Stimulated activated CD4-positive, alpha-beta T cell treated with anti-CD3 and anti-CD28 coated beads, Interleukin-15, amount 100 ng/mL, for 1 hour (primary cell): ENCODE measurements at places on chromosomes 2 and 18.

DNA sequence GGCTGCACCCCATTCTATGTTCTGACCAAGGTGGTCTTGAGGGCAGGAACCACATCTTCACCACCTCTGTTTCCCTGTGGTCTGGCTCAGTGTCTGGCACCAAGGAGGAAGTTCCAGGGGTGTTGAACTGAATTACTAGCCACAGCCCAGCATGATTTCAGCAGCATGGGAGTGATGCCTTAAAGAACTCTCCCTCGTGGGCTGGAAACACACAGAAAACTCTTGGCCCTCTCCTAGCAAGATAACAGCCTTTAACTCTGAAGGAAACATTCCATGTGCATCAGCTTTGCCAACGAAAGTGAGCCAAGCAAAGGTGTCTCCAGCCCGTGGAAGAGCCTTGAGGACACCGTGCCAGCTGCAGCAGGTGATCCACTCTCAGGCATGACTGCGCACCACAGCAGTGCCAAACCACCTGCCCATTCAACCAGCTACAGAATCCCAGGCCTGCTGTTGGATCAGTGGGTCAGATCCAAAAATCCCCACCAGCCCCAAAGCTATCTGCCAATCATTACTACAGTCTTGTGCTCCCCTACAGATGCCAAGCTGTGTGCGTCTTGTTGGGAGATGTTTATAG, 124.8 kb downstream of the TTC32 start:
- no peak for DNase-seq

GRCh38 chr18:48992791-48993555, 42.2 kb upstream of the SMAD7 start:
- DNase-seq: no peak

- DNase-seq: no peak
These were observed 135.9 kb upstream of the ID2 start for GRCh38 chr2:8545695-8546611.

- DNase-seq: no peak
These were observed 69.7 kb downstream of the PRPF40A start for GRCh38 chr2:152647552-152647951.

DNA sequence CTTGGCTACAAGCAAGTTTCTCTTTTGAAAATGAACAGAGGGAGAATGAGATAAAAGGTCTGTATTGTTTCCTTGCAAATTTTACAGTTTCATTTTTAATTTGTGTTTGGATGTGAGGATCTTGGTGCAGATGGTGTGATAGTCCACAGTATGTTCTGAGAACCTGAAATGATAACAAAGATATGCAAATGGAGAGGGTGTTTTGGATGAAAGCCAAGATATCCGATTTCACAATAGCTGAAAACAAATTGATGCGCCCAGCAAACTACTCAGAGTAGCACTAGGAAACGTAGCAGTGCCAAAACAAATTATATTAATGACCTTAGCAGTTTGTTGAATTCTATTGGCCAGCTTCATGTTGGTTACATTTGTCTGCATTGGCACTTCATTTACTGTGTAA, 683.5 kb downstream of the TMEM182 start:
- no peak for DNase-seq

DNA sequence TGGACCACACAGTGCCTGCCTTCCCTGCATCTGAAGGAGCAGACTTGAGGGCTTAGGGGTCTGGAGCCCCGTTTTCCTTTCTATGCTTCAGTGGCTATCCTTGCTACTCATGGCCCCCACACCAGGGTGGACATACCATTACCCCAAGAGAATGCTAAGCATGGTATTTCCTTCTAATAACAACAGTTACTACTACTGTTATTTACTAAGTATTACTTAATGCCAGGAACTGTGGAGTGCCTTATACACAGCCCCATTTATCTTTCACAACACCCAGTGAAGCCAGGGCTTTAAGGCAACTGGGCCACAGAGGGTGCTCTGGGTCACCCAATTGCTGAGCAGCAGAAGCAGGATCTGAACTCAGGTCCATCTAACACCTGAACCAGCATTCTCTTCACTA, 5.8 kb upstream of the PAX8 start:
- no peak for DNase-seq

DNA sequence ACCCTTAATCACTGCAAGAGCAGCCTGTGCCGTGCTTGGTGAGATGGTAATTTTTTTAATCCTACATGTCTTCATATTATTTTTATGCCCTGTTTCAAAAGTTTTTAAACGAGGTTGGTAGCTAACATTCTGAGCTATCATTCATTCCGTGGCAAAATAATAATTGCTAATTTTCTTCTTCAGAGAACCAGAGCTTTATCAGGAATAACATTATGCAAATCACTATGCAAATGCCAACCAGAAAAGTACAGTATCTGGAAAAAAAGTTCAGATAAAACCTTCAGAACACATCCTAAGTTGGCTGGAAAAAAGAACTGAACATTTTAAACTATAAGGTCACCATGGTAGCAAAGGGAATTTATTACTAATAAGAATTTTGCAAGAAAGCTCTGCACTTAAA, 165.1 kb upstream of the NABP1 start:
- no peak for DNase-seq

GRCh38 chr2:33522576-33522975, 46.1 kb downstream of the RASGRP3 start:
- DNase-seq: no peak

DNA sequence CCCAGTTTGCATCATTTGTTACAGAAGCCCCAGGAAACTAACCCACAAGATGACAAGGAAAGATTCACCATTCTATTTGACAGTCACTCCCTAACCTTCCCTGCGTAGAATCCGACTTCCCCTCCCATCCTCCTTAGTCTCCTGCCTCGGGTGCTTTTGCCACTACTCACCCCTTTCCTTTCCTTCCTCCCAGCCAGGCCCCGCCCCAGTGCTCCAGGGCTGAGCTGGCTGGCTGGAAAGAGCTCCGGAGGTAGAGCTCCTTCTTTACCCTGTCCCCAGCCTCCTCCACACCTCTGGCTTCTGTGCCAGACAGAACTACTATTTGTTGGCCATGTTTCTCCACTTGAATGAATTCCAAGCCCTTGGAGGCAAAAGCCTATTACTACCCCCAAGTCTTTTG, 317.6 kb upstream of the NCKAP5 start:
- DNase-seq: no peak

DNA sequence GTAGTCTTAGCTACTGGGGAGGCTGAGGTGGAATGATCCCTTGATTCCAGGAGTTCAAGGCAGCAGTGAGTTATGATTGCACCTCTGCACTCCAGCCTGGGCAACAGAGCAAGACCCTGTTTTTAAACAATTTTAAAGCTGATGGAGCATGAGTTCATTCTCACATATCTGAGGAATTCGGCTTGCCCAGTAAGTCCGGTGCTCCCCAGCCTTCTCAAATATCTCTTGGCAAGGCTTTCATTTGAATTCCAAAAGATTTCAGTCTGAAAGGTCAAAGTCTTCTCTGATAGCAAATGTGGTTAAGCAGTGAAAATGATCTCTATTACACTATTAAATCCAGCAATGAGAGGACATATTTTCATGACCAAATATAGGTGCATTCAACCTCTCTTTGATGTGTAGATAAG, 27.9 kb downstream of the PIEZO2 start:
- DNase-seq: no peak

- DNase-seq: no peak
These were observed 4.6 kb downstream of the TTR start for GRCh38 chr18:31596081-31596872.

DNA sequence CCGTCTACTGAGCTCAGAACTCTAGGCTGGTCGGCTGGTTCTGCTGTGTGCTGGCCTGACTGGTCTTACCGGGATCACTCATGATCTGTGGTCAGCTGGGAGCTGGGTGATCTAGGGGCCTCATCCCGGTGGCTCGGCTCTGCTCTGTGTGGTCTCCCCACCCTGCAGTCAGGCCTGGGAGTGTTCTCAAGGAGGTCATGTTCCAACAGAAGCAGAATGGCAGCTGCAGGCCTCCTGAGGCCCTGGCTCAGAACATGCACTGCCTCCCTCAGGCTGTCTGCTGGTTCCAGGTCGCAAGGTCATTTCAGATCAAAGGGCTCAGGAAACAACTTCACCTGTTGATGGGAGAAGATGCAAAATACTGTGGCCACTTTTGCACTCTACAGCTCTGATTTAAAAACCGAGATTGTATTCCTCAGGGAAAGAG, 81.1 kb upstream of the RFX8 start:
- DNase-seq: no peak

DNA sequence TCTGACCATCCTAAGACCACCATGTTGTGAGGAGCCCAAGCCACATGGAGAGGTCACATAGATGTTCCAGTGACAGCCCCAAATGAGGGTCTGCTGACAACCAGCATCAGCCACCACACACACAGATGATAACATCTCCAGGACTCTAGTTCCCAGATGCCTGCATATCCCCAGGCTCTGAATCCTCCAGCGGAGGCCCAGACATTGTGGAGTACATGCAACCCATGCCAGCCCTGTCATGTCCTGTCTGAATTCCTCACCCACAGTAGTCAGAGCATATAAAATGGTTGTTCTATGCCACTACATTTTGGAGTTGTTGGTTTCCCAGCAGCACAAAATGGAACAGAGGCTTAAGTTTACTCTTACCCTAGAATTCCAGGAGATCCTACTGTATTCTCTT, 122.0 kb upstream of the SLC35G4 start:
- no peak for DNase-seq

DNA sequence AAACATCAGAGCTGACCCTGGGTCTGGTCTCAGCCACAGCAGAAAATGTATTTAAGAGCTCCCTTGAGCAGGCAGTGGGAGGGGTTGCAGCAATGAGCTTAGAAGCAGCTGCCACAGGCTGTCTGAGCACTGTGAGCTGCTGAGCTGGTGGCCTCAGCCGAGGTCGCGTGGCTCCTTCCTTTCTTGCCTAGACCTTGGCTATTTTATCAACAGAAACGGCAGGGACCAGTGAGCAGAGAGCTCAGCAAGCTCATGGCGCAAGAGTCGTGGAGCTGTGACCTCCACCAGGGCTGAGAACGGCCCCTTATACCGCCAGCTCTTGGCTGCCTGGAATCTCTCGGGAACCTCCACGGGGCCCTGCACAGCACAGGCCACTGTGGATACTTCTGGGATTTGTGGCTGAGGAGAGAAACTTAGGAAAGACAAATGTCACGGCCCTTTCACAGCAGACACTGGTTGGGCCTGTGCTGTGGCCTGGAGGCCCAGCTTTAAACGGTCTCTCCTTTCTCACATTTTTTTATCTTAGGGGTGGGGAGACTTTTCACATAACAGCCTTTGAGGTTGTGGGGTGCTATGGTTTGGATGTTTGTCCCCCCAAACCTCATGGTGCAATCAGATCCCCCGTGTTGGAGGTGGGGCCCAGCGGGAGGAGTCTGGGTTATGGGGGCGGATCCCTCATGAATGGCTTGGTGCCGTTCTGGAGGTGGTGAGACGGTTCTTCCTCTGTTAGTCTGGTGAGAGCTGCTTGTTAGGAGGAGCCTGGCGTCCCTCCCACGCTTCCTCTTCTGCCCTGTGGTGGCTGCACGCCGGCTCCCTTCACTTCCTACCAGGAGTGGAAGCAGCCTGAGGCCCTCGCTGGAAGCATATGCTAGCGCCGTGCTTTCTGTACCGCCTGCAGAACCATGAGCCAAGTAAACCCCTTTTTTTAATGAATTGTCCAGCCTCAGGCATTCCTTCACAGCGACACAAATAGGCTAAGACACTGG, 1.7 kb downstream of the ALLC start:
- DNase-seq: no peak

DNA sequence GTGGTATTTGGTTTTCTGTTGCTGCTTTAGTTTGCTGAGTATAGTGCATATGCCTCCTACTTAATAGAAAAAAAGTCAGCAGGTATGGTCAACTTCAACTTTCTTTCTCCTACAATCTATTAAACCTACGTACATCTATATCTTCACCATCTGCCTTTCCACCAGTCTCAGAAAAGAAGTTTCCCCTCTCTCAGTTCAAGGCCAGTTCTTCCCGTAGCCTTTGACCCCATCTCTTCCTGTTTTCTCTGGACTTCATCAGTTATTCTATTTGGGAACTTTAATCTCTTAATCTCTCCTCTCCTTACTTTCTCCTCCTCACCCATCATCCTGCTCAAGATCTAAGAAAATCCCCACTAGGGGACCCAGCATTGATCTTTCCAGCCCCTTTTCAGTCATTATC, 5.7 kb downstream of the PTRHD1 start:
- DNase-seq: no peak

GRCh38 chr2:202023904-202024266, 9.8 kb upstream of the FZD7 start:
- no peak for DNase-seq

DNA sequence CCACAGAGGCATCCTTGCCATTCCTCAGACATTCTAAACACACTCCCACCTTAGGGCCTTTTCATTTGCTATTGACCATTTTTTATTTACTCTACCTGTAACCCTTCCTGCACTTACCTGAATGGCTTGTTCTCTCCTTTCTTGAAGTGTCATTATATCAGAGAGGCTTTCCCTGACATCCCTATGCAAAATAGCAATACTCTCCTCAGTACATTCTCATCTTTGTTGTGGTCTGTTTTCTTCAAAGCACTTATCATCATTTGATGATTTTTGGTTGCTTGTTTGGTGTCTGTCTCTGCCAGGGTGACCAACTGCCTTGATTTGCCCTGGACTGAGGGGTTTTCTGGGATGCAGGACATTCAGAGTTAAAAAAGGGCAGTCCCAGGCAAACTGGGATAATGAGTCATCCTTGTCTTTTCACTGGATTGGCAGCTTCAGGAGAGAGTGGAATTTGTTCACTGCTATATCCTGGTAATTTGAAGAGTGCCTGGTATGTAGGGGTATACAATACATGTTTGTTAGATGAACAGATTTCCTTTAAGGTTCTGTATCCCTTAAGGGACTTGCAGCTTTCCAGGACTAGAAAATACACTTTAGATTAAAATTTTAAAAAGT, 102.4 kb downstream of the BABAM2 start:
- DNase-seq: no peak

GRCh38 chr2:132789066-132789465, 119.1 kb upstream of the LYPD1 start:
- no peak for DNase-seq

DNA sequence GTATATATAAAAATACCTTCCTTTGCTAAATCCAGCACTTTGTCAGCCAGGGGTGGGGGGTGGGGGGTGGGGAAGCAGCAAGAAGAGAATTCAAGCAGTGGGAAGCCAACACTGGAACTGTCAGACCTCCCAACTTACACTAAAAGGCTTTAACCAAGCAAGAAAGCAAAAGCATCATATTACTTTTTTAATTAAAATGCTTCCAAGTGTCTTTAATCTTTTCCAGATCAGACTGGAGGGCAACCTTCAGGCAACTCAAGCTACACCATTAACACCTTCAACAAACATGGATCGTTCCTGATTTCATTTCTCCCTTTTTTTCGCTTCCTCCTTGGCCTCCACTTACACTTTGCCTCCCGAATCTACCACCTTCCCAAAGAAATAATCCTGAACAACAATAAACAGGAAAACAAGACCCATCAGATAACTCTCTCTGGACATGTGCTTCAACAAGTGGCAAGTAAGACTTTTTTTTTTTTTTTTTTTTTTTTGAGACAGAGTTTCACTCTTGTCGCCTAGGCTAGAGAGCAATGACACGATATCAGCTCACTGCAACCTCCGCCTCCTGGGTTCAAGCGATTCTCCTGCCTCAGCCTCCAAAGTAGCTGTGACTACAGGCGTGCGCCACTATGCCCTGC, 35.5 kb downstream of the ZNF521 start:
- no peak for DNase-seq
